NK-92 treated with Interleukin-12 subunit alpha and Interleukin-12 subunit beta, amount 100 ng/mL, for 24 hours (cell line): ENCODE measurements at places on chromosomes 13 and 19.

GRCh38 chr13:50393628-50394027 lies 378.4 kb downstream of the KCNRG start:
- no peak for DNase-seq

- DNase-seq = no peak
Observed at GRCh38 chr13:62060570-62060969, 644.9 kb upstream of the PCDH20 start.

GRCh38 chr13:32086366-32086765 lies 54.8 kb downstream of the FRY start:
- DNase-seq = no peak

DNA sequence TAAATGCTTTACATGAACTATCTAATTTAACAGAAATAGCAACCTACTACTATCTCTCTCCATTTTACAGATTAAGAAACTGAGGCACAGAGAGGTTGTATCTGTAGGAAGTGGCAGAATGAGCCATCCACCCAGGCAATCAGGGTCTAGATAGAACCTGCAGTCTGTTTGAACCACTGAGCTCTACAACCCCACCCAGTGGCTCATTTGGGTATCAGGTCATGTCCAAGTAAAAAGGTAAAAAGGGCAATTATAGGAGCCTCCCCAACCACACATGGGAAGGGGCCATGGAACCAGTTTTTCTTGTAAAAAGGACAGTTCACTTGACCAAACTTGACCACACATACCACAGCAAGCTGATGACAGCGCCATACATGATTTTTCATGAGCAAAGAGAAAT lies 92.9 kb upstream of the SGCG start:
- DNase-seq = peak; percentile 2

GRCh38 chr19:30781047-30781446 lies 408.9 kb downstream of the ZNF536 start:
- DNase-seq = no peak

GRCh38 chr19:10419646-10420443 lies 493 bp upstream of the PDE4A start:
- no peak for DNase-seq
